Activated naive CD4-positive, alpha-beta T cell treated with anti-CD3 and anti-CD28 coated beads for 36 hours (primary cell): ENCODE measurements at places on chromosomes 6 and 20.

DNA sequence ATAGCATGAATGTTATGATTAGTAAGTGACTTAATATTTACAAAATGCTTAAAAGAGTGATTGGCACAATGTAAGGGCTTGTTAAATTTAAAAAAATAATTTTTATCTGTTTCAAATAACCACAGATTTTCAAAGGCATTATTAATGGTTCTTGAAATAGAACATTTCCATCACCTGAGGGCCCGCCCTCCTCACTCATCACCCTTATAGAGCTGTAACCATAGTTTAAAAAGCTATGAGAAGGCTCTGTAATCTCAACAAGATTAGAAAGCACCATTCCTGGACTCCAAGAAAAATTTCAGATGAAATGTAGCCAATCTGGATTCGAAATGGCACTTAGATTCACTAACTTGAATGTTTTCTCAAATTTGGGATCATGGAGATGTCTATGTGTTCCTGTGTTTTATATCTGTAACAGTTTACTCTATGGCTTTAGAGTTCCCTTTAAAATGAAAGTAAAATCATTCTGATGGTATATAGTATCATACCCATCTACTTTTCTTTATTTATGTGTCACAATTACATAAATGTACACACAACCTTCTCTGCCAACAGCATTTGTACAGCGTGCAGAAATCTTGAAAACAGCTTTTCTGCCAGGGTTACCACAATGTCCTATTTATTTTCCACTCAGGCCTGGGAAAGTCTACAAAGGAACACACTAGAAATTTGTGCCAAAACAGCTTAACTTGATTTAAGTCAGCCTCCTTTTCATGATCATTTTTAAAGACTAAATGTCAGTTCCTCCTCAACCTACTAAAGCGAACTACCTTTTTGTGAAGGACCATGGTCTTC, 207.7 kb downstream of the TBX18 start:
- DNase-seq, result no peak

DNA sequence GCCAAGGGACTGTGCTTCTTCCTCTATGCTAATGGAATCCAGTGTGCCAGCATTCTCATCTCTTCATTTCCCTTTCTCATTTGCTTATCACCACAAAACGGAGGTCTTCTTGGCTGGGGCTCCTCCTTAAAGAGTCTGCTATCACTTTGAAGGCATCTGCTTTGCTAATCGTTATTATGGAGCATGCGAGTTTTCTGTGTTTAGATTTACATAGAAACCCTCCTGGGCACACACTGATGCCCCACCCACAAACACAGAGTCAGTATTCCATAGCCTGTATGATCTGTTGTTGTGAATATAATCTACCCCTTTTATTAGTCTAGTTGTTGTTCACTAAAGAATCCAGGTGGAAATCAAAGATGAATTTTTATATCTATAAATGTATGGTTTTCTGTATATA, 83.4 kb upstream of the XRN2 start:
- no peak for DNase-seq

DNA sequence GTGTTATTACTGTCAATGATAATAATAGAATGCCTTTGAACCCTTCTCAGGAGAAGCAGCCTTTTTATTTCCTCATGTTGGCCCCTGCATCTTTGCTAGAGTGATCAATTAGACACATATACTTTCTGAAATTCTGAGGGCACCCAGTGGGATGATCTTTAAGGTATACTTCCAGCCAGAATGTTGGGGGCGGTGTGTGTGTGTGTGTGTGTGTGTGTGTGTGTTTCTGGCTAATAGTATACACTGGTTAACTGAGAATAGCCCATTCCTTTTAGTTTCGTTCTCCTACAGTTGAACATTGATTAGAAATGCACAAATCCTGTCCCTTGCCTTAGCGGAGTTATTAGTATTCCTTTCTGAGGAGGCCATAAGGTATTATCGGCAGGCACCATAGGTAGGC, 41.7 kb upstream of the CCDC167 start:
- DNase-seq, result no peak

DNA sequence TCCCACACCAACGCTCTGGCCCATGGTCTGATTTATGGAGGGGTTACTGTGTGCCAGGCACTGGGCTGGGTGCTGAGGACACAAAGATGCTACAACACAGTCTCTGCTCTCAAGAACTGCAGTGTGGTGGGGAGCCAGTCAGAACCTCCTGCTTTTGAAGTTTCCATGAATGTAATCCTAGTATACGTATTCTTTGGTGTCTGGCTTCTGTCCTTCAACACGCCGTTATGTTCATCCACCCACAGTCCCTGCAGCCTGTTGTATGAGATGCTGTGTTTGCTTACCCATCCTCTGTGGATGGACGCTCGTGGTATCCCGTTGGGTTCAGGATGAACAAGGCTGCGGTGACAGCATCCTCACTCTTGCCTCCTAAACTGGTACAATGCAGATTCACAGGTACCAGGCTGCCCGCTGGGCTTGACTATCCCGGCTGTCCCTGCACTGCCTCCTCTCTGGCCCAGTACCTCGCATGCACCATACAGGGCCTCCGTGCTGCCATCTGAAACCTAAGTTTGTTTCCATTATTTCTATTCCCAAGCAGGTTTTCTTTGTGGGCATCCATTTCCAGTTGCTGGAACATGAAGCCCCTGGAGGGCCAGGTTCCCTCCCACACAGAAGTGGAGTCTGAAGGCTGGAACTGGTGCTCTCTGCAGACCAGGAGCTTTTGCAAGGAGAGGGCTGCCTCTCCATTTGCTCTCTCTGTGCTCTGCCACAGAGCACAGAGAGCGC, 364.5 kb downstream of the ZFAND3 start:
- no peak for DNase-seq

GRCh38 chr20:24421071-24421470, 48.4 kb upstream of the SYNDIG1 start:
- DNase-seq, result no peak

DNA sequence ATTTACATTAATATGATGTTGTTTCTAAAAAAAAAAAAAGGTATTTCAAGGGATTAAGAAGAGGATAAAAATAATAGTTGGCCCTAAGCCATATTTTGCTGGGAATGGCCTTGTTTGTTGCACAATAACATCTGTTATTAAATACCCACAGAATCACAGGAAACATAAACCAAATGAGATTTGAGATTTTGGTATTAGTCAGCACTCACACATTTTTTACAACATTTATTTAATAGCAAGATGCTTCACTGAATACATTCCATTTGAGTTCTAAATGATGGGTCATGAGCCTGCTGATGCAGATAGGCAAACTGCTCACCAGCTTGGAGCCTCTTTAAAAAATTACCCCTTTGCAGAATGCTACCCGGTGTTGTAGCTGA, 92.9 kb upstream of the ENPP5 start:
- no peak for DNase-seq

DNA sequence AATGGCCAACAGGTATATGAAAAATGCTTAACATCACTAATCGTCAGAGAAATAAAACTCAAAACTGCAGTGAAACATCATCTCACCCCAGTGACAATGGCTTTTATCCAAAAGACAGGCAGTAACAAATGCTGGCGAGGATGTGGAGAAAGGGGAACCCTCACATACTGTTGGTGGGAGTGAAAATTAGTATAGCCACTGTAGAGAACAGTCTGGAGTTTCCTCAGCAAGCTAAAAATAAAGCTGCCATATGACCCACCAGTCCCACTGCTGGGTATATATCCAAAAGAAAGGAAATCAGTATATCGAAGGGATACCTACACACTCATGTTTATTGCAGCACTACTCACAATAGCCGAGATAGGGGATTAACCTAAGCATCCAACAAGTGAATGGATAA, 23.4 kb upstream of the INSM1 start:
- DNase-seq, result no peak

DNA sequence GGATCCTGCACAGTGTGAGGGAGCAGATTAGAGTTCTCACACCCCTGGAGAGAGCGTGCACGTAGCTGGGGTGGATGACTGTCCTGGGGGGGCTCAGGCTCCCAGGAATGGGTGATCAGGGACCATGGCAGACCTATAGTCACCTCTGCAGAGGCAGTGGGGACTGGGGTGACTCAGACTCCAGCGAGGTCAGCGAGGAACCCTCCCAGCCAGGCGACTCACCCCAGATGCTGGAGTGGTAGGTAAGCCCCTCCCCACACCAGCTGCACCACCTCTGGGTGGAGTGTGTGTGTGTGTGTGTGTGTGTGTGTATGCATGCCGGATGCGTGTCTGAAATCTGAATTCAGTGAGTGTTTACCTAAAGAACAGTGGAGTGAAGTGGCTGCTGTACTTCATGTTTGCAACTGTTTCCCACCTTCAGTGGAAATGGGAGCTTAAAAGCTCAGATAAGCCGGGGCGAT, 17.4 kb upstream of the GTSF1L start:
- peak; percentile 52 for DNase-seq

DNA sequence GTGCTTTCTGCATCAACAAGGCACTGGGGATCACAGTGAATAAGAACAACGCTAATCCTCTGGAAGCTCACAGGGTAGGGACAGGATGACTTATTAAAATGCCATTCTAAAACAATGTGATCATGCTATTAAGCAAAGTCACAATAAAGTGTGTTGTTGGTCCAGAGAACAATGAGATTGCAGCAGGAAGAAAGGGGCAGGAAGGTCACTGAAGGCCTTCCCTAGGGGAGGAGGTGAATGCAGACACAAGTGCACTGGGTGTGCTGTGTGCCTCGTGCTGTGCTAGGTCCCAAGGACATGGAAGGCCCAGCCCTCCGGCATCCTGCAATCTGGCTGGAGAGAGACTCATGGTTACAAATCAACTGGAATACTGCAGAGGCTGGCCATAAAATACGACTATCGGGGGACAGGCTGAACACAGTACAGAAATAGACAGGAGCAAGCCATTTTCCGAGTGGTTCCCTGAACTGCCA, 55.7 kb downstream of the LYRM4 start:
- DNase-seq, result no peak

- no peak for DNase-seq
These were observed 174.5 kb upstream of the SNX9 start for GRCh38 chr6:157648561-157648960.

- DNase-seq, result no peak
These were observed 10.5 kb upstream of the TFAP2A start for GRCh38 chr6:10425176-10425974.

DNA sequence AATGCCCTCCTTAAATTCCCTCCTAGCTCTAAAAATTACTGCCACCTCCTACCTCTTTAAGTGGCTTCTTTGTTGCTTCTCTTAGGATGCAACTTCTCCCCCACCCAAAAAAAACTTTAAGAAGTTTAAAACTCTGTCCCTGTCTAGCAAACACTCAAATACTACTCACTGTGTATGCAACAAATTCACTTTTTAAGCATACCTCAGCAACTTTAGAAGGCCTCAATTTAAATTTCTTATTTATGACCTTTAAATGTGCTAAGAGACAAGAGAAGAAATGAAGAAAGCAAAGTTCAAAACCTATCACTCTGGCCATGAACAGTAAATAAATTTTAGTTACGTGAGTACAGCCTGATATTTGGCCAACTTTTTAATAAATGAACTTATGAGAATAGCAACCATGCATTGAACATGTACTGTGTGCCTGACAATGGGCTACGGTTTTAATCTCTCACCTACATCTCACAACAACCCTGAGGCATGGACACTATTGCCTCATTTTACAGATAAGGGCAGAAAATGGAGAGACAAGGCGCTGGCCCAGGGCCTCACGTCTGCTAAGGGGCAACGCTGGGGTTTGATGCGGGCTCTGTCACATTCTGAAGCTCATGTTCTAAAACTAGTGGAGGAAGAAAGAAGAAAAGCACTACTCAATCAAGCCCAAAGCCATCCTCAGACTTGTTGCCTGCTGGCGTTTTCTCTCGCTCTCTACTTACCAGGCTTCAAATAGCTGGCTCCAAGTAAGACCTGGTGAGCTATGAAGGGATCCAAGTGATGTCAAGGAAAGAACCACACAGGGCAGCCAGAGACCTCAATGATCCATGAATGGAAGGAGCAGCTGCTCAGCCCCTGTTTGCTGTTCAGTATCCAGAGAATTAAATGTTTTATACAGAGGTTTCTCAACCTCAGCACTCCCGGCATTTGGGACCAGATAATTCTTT, 99.8 kb downstream of the TBC1D7 start:
- no peak for DNase-seq

DNA sequence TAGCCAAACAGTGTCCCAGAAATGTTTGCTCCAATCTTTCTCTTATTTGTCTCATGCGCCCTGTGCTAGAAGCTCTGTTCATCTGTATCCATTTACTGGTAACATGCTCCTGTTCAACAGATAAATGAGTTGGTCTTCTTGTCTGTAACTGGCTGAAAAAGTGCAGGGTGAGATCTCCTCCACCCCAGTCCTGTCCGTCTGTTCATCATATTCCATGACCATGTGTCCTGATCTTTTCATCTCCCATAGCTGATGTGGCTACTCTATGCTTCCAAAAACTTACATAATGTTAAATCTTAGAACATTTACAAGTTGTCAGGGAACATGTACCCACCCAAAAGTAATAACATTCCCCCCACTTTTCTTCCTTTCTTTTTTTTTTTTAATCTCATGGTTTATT, 31.8 kb upstream of the DSE start:
- no peak for DNase-seq

DNA sequence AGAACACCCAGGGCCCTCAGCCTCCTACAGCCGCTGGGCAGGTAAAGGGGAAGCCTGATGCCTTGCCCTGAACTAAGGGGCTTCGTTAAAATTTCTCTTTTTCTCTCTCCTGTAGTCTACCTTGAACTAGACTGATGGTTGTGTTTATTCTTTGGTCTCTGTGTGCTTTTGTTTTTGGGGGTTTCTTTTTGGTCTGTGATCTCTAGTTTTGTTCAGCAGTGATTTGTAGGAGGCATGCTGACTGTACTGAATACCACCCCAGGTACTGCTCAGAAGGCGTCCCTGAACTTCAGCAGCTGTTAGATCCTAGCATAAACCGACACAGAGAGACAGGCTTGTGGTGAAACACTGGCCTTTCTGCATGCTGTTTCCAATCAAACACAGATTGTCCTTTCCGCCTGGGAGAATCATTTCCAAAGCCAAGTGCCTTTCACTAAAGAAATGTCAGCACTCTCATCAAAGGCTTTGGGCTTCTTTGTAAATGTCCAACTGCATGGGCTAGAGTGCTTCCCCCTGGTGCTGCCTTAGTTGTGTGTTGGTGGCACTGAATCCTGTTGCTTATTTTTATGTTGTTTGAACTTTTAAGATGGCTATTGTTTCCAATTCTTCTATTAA, 364.7 kb upstream of the SASH1 start:
- DNase-seq, result no peak

DNA sequence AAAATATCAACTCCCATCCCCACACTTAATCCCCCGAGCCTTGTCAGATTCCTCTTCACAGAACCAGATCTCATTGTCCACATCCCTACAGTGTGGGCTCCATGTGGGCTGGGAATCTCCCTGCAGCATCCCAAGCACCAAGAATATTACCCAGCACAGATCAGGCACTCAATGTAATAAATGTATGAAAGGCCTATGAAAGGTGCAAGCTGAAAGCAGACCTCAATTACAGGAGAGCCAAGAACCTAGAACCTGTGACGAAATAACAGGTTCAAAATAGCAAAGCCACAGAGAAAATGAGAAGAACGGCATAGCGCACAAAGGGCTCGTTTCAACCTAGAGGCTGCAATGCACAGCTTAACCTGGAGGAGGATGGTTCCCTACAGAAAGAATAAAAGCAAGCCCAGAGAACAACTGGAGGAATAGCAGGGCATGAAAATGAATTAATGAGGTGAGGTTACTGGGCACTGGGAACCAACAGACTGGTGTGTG, 3.1 kb downstream of the SLC23A2 start:
- no peak for DNase-seq

GRCh38 chr6:109473120-109473519, 9.9 kb downstream of the ZBTB24 start:
- no peak for DNase-seq
